ENCODE measurements at places on chromosomes 16 and 17.

GRCh38 chr16:86545954-86546637, 8.9 kb downstream of the MTHFSD start:
- no peak for DNase-seq

GRCh38 chr17:79925242-79925957, 86.2 kb upstream of the CBX4 start:
- no peak for DNase-seq

GRCh38 chr16:60586493-60586892, 1449.7 kb downstream of the CDH8 start:
- no peak for DNase-seq

DNA sequence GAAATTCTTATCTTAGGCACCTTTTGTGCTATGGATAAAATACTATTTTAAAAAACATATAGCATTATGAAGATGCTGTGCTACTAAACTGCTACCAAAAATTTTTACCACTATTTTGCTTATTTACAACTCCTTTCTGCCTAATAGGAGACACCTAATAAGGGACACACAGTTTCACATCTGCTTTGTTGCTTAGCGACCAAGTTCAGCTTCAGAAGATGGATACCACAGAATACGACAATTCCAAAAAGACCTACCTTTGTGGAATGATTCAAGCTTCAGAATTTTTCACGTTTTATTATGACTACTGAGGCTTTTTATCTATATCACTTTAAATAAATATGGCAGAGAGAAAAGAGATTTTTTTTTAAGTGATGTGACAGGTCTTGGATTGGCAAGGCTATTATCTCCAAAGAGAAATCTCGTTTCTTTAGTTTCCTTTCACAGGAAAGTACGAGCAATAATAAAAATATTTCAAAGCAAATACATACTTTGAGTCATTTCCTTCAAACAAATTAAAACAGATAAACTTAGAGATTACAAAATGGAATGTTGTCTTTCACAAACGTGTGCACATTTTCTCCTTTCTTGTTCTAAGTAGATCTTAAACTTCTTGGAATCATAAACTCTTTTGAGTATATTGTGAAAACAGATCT, 35.4 kb downstream of the SPAG9 start:
- no peak for DNase-seq

- DNase-seq: no peak
Measured at GRCh38 chr17:40456396-40456951, 13.2 kb downstream of the IGFBP4 start.

DNA sequence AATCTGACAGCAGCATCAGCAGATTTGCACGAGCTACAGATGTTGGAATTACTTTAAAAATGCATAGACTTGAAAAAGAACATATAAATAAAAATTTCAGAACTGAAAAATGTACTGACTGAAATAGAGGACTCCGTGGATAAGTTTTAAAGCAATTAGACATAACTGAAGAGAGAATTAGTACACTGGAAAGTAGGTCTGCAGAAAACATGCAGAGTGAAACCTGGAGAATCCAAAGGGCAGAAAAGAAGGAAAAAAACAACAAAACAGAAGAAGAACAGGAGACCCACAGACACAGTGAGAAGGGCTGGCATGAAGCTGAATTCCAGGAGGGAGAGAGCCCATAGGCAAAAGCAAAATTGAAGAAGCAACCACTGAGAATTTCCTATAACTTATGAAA, 57.2 kb upstream of the ENPP7 start:
- no peak for DNase-seq

- peak; percentile 42 for DNase-seq
Measured at GRCh38 chr16:67177743-67178699, 5.7 kb downstream of the MATCAP1 start.

DNA sequence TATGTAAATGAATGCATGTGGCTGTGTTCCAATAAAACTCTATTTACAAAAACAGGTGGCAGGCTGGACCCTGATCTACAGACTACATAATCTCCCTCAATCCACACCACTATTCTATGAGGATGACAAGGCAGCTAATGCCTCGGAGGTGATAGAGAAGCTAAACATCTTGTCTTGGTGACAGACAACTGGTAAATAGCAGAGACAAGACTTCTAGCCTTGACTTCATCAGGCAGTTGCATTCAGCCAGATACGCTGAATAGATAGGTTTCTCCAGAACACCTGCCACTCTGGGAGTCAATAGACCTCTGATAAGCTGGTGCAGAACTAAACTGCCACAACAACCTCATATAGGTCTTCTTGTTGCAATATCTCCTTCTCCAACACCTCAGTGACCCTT, 3.3 kb downstream of the ATPAF2 start:
- no peak for DNase-seq

DNA sequence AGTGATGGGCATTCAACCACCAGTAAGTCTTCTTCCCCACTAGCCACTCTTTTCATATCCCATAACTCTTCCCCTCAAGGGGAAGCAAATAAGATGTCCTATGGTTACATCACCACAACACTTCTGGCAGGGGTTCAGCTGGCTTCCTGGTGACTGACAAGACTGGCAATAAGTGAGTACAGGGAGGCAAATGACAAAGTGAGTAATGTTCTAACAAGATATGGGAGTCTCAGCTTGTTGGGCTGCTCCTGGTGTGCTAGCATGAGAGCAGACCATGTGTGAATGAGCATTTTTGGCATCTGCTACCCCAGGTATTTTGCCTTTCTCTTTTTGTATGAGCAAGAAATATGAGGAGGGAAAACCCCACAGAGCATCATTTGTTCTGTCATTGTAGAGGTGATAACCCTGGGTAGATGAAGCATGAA, 9.9 kb downstream of the TMIGD1 start:
- DNase-seq: peak; percentile 54

GRCh38 chr16:9977333-9977897, 204.8 kb downstream of the GRIN2A start:
- DNase-seq: no peak

DNA sequence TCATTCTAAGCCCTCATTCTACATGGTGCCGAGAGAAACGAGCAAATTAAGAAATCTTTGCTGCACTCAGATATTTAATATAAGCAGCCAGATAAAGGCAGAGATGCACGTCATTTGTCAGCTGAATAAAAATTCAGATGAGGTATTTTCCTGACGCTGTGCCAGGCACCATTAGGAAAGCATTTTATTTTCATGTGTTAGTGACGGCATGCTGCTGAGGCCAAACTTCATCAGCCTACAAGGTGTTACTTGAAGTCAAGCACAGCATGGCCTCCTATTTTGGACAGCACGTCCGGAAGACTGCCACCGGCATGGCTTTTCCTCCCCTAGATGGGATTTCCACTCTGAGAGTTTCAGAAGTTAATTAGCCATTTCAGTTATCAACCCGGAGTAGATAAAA, 70.3 kb downstream of the IRX3 start:
- no peak for DNase-seq

GRCh38 chr17:72095316-72095715, 25.5 kb upstream of the SOX9 start:
- no peak for DNase-seq

DNA sequence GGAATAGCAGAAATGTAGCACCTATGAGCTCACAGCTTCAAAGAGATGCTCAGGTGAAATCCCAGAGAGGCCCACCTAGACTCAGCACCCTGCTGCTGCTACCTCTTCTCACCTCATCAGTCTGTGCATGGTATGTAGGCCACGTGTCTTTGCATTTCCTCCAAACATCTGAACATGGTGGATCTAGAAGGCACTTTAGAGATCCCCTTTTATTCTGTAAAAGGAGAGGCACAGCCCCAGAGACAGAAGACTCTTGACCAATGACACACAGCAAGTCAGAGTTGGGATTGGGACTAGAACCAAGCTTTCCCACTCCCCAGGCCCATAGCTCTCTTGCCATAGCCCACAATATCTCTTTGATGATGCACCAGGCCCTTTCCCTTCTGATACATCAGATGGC, 19.4 kb upstream of the NKD1 start:
- DNase-seq: no peak

DNA sequence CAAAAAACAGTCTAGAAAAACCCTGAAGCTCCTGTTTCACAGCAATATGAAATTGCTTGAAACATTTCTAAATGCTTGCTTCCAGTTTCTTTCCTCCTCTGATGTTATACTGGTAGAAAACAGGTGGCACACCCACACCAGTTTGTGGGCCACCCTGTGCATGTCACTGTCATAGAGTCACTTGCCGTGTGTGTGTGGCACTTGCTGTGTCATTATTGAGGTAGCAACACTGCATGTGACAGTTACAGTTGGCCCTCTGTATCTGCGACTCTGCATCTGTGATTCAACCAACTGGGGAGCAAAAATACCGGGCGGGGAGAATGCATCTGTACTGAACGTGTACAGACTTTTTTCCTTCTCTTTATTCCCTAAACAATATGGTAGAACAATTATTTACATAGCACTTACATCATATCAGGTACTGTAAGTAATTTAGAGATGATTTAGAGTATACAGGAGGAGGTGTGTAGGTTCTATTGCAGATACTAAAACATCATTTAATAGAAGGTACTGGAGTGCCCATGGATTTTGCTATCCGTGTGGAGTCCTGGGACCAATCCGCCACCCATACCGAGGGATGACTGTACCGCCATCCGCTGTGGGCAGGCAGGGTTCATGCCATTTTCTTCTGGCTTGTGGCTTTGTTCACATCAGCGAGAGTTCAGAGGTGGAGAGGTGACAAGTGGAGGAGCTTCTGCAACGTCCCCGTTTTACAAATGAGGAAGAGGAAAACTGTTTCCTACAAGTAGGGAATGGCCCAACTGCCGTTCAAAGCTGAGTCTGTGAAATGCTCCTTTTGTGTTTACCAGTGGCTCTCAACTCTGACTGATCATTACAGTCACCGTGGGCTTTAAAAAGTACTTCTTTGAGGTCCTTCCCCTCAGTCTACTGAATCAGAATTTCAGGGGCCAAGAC, 373.7 kb downstream of the SNX29 start:
- no peak for DNase-seq

- DNase-seq: peak; percentile 20
Measured at GRCh38 chr17:80938556-80938955, 53.1 kb upstream of the CHMP6 start.

DNA sequence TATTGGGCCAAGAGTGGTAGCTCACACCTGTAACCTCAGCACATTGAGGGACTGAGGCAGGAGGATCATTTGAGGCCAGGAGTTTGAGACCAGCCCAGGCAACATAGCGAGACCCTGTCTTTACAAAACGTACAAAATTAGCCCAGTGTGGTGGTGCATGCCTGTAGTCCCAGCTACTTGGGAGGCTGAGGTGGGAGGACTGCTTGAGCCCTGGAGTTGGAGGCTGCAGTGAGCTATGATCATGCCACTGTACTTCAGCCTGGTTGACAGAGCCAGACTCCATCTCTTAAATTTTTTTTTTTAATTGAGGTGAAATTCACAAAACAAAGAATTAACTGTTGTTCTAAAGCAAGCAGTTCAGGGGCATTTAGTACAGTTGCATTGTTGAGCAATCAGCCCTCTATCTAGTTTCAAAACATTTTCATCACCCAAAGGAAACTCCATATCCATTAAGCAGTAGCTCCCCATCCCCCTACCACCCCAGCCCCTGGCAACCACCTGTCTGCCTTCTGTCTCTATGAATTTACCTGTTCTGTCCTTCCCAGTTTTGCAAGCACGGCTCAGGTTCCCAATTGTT, 15.6 kb downstream of the SNX29 start:
- no peak for DNase-seq

DNA sequence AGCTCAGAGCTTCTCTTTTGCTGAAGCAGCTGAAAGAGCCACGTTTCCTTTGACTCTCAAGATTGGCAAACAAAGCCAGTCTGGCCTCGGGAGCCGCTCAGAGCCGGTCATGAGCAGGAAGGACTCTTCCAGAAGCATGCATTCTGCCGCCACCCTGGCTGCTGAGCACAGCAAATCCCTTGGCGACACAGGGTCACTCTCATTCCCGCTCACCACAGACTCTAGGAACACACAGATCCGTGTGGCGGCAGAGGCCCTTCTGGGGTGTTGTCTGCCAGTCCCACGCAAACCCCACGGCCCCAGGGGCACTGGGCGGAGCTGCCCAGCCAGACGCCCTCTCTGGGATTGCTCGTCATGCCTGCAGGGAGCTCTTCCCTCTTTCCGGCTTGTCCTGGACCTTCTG, 157.0 kb downstream of the C16orf95 start:
- DNase-seq: no peak

DNA sequence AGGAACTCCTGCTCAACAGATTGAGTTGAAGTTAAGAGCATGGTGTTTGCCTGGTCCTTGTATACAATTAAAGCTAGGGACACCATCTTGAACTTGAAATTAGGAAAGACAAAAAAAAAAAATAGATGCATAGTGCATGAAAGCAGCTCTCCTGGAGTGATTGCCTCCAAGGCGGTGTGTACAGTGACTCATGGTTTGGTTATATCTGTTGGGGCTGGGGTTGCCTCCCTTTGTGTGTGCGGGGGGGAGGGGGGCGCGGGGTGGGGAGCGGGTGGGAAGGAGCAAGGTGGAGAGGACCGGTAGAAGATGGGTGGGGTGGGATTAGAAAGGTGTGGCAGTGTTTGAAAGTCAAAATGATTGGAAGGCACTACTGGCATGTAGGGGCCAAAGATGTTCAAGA, 3.4 kb downstream of the TMED6 start:
- no peak for DNase-seq

DNA sequence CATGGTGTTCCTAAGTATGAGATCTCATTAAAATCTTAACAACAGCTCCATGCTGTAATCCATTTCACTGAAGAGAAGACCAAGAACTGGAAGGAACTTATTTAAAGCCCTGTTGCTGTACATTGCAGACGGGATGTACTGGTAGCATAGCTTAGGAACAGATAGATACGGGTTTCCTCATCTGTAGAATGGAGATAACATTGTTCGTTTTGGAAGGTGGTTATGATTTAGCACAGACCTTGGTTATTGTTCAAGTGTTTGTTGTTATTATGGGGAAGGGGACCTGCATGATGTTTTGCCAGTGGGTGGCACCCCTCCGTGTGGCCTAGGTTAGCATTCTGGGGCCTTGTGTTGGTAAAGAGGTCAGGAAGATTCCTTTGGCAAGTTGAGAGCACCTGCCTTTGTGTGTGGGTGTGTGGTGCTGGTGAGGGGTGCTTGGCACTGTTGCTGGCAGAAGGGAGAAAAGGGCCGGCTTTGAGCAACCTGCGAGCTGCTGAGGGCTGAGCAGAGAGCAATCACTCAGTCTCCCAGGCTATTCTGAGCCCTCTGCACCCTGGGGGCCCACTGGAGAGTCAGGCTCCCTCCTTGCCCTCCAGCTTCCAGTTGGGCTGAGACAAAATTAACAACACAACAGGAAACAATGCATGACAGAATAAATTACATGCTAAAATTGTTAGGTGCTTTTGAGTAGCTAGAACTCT, 2.3 kb downstream of the TAOK2 start:
- DNase-seq: no peak
